ENCODE measurements at places on chromosomes 2 and 18.
A peak's percentile ranks its signal among the peaks of the same experiment; 100 is the strongest.

DNA sequence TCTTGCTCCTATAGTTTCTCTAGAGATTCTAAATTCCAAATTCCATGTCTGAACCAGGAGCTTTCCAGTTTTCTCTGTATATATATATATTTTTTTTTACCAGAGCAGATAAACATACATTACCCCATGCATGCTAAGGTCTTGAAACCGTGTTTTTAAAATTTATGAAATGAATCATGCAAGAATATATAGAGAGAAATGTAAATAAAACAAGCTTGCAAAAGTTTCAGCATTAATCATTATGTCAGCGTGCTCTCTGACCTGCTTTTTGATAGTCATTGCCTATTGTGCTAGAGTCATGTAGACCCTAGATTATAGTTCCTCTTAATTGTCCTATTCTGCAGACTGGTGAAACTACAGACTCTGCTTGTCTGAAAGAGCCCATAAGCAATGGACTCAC is 22.6 kb upstream of the TRIM43 start:
- DNase-seq = no peak

- no peak for DNase-seq
Measured at GRCh38 chr2:78351208-78351607, 674.3 kb upstream of the REG3G start.

DNA sequence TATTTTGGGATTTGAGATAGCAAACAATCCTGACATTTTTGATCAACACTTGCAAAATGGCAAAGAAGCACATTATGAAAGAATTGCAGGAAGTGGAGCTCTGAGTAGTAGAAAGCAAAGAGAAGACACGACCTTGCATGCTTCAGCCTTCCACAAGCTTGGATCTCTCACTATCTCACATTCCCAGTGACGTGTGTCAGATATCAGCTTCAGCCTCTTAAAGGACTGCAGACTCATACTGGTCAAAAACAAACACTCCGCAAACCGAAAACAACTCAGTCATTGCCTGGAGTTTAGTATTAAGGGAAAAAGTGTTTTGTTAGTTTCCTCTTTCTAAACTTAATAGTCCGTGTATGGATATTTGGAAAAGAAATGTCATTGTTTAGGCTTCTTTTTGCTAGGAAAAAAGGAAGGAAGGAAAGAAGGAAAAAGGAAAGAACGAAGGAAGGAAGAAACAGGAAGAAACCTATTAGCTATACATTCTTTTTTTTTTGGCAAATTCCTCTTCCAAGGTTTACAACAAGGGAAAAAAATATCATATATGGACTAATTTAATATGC is 32.6 kb upstream of the SLC40A1 start:
- DNase-seq = peak; percentile 62

GRCh38 chr2:197506658-197507057 is 6.5 kb downstream of the HSPE1 start:
- DNase-seq = no peak

DNA sequence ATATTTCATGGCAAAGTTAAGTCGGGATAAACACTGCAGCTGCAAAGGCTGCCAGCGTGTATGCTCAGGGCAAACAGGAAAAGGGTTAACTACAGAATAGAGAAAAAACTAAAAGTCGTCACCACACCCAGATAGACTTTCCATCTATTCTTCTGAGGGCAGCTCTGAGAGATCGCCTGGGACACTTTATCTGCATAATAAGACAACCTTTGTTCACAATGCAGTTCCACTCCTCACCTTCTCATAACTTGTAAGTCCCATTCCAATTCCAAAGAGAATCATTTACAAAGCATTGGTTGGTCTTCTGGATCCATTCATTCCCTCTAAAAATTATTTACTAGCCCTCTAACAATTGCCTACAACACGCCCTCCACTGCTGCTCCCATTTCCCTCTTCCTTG is 437.4 kb downstream of the RND3 start:
- DNase-seq = no peak

DNA sequence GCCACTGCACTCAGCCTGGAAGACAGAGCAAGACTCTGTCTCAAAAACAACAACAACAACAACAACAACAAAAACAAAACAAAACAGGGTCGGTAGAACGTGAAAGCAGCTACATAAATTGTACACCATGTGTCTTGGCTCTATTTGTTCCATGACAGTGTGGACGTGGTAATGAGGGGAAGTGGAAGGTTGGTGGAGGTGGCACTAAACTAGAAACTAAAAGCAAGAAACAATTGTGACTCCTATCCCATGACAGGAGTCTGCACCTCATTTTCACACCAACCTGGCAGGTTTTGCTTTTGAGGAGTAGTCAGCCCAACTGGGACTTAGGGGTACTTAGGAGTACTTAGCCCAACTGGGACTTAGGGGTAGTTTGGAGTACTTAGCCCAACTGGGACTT is 62.5 kb upstream of the MRPS9 start:
- DNase-seq = no peak

GRCh38 chr2:128269063-128269989 is 49.3 kb downstream of the HS6ST1 start:
- no peak for DNase-seq

- DNase-seq = no peak
Measured at GRCh38 chr2:223894009-223894408, 51.1 kb downstream of the WDFY1 start.

- DNase-seq = peak; percentile 48
Measured at GRCh38 chr2:128774320-128775216, 455.9 kb upstream of the HS6ST1 start.

GRCh38 chr2:168188002-168188401 is 59.4 kb downstream of the STK39 start:
- DNase-seq = no peak

DNA sequence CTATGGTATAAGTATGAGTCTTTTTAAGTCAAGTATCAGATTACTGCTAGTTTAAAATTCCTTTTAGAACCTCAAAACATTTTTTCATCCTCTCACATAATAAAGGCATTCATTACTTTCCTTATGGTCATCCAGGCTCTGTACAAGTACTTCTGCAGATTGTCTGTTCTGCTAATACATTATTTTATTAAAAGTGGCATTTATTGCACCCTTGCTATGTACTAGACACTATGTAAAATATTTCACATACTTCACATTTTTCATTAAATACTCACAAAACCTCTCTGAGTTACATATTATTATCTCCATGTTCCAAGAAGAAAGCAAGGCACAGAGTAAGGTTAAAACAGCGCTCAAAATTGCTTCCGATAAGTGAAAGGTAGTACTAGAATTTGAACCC is 84.1 kb downstream of the RAPH1 start:
- DNase-seq = no peak

GRCh38 chr2:26721115-26722032 is 28.9 kb downstream of the KCNK3 start:
- no peak for DNase-seq

- no peak for DNase-seq
Measured at GRCh38 chr2:184624311-184624710, 26.0 kb downstream of the ZNF804A start.

DNA sequence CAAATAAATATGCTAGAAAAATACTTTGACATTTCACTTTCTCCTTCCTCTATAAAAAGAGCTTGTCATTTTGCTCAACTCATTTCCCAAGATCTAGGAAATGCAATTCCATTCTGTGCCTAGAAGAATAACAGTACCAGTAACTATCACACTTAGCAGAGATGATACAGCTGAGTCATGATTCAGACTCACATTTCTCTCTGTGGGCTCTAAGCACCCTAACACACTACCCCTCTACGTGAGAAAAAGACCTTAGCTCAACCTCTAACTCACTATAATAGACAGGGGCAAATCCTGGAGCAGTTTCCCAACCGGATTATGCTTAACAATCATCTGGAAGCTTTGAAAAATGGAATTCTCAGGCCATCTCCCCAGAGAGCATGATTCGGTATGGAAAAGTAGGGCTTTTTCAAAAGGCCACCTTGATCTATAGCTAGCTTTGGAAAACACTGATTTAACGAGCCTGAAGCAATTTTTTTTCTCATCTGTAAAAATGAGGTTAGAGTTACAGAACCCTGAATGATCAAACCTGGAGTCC is 1312.3 kb upstream of the PIK3C3 start:
- no peak for DNase-seq

GRCh38 chr2:203500951-203501350 is 34.1 kb downstream of the RAPH1 start:
- DNase-seq = no peak

DNA sequence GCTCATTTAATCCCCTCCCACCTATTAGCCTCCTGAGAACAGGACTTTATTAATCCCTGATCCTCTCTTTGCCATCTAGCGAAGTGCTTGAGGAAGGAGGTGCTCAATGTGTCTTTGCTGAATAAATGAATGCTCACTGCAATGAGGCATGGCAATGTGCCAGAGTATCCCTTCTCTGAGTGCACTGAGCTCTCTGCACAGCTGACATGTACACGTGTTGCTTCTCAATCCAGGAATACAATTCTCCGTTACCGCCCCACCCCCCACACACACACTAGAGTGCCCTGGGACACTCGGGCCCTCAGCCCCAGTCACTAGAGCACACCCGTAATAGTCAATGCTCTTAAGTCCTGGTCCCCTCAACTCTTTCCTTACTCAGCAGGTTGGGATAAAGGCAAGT is 41.4 kb downstream of the FAM178B start:
- no peak for DNase-seq

- DNase-seq = no peak
Measured at GRCh38 chr2:18244845-18245244, 315.6 kb downstream of the RDH14 start.

GRCh38 chr2:183925281-183925680 is 673.0 kb upstream of the ZNF804A start:
- DNase-seq = no peak

GRCh38 chr2:212005085-212005671 is 533.4 kb downstream of the ERBB4 start:
- no peak for DNase-seq

DNA sequence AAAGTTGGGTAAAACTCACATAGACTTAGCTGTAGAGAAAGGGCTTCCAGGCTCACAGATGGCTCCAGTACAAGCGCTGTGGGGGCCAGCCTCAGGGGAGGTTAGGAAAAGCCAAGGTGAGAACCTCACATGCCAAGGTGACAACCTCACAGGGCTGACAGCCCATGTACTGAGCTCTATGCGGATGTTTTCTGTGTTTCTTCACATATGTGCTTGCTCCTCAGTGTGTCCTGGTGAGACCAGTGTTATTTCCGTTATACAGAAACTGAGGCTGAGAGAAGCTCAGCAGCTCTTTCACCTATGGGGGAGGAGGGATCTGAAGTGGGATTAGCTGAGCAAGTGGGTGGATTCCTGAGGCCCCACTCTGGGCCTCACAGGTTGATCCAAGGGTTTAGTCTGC is 67.3 kb downstream of the INPP4A start:
- DNase-seq = no peak

DNA sequence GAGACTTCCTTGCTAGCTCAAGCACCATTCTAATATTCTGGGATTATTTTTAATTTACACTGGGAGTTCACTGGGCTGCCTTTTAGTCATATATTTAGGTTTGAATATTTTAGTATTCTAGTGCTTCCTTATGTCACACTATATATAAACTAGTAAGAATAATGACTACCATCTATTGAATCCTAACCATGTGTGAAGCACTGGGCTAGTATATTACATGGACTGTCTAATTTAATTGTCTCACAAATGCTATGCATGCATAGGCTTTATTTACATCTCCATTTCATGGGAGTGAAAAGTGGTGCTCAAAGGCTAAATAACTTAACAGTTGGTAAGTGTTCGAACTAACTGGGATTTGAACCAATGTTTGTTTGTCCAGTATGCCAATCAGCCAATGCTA is 272.4 kb downstream of the RND3 start:
- no peak for DNase-seq

GRCh38 chr2:99611034-99611433 is 121.2 kb upstream of the REV1 start:
- DNase-seq = no peak

GRCh38 chr18:22172120-22172582 is 2.8 kb downstream of the GATA6 start:
- no peak for DNase-seq

- DNase-seq = no peak
Measured at GRCh38 chr2:190561094-190561493, 26.6 kb upstream of the NEMP2 start.

- peak; percentile 78 for DNase-seq
Measured at GRCh38 chr2:85813982-85814801, 60.4 kb downstream of the ATOH8 start.
